ENCODE measurements at places on chromosomes 6 and 20.

- DNase-seq, result peak; percentile 18
These were observed 257.7 kb upstream of the GJE1 start for GRCh38 chr6:141874930-141875602.

DNA sequence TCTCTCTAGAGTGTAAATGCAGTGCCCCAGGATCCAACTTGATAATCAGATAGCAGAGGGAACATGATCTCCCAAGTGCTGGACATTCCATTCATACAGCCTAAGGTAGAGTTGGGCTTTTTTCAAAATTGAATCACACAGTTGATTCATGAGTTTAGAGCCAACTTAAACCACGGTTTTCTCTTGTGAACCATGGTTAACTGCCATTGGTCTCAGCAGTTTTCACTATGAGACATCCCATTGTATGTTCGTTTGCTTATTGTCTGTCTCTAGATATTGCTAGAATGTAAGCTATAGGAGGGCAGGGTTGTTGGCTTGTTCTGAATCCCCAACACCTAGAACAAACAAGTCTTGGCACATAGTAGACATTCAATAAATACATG is 37.2 kb upstream of the TAF8 start:
- DNase-seq, result peak; percentile 20

GRCh38 chr20:60306551-60306950 is 348.3 kb downstream of the CDH26 start:
- no peak for DNase-seq

DNA sequence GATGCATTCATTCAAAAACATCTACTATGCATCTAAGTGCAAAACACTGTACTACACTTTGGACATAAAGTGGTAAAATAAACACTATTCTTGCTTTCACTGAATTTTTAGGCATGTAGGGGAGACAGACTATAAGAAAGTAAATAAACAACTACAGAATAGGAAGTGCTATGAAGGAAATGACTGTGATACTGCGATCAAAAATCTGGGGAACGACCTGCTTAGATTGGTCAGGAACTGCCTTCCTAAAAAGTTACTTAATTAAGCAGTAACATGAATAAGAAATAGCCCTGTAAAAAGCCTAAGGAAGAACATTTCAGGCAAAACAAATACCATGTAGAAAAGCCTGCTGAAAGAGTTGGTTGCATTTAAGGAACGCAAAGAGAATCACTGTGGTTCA is 50.6 kb downstream of the HACE1 start:
- DNase-seq, result no peak

- DNase-seq, result no peak
These were observed 34.2 kb upstream of the TBXT start for GRCh38 chr6:166201878-166202277.

GRCh38 chr20:9458138-9458796 is 56.1 kb upstream of the LAMP5 start:
- peak; percentile 29 for DNase-seq

GRCh38 chr6:73722318-73723060 is 26.5 kb downstream of the CD109 start:
- DNase-seq, result peak; percentile 89

GRCh38 chr20:51531141-51531710 is 11.3 kb downstream of the NFATC2 start:
- peak; percentile 35 for DNase-seq

- no peak for DNase-seq
These were observed 21.1 kb downstream of the FOXC1 start for GRCh38 chr6:1630771-1631217.

- DNase-seq, result peak; percentile 37
These were observed 104.9 kb upstream of the NT5E start for GRCh38 chr6:85344996-85345395.

DNA sequence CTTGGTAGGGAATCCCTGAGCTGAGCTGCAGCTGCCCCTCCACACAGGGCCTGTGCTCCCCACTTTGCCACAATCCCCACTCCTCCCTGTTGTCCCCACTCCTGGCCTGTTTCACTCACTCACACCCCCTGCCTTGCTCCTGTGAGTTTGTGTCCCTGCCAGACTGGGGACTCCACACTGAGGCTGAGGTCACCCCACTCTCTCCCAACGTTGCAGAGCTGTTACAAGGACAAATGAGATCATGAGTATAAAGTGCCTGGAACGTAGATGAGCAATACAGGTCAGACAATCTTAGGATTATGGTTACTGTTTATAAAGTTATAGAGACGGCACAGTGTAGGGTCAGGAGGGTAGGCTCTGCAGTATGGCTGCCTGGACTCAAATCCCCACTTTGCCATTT is 426.0 kb upstream of the SULF2 start:
- no peak for DNase-seq

DNA sequence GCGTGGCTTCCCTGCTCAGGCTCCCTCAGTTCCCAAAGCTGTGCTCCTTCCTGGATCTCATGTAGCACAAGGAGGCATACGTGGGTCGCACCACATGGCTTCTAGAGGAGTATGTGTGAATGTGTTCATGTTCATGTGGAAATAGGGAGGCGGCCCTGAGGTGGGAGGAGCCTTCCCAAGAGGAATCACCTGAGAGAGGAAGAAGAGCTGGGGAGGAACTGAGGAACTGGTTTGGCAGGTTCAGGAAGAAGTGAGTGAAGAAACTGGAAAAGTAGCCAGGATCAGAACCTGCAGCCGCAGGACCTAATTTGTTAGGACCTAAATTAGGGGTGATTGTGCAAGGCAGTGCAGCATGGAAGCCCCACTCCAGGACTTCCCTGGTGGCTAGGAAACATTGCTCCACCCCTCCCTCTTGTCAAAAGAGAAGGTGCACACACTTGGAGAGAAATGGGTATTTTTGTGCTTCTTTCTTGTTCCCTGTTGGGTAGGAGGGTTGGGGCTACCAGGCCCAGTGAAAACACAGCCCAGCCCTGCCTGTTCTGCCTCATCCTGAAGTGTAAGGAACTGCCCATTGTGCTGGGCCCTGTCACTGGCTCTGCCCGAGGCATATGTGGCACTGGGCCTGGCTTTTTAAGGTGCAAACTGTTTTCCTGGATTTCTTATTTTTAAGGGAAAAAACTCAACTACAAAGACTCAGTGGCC is 20.7 kb downstream of the SYNJ2 start:
- DNase-seq, result no peak

GRCh38 chr20:38658879-38659596 is 57.4 kb downstream of the ARHGAP40 start:
- DNase-seq, result no peak

DNA sequence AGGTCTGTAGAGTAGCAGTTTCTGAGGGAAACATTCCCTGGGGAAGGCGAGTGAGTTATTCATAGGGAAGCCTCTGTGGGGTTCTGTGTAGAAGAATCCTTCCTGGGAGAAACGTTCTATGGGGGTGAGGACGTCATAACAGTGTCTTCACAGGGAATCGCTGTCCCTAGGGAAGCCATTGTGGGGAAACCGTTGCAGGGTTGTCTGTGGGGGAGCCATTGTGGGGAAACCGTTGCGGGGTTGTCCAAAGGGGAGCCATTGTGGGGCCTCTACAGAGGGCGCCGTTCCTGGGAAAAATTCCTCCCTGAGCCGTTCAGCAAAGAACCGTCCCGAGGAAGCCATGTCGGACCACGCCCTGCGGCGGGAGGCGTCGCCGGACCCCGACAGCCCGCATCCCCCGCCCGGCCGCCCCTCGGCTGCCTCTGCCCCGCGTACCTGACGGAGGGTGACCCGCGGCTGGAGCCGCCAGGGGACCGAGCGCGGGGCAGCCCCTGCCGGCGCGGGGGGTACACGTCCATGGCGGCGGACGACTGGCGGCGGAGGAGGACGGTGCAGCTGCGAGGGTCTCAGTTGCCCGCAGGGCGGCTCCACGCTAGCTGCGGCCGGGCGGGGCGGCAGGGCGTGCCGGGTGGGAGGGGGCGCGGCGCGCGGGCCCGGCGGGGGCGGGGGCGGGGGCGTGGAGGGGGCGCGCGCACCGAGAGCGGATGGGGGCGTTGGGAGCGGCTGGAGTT is at the start of gene DNAAF9:
Gene DNAAF9 (minus strand): TSS at position 630 of the 731 bp plus-strand sequence. CDS start 112 bp downstream, at position 518.
- peak; percentile 63 for DNase-seq

DNA sequence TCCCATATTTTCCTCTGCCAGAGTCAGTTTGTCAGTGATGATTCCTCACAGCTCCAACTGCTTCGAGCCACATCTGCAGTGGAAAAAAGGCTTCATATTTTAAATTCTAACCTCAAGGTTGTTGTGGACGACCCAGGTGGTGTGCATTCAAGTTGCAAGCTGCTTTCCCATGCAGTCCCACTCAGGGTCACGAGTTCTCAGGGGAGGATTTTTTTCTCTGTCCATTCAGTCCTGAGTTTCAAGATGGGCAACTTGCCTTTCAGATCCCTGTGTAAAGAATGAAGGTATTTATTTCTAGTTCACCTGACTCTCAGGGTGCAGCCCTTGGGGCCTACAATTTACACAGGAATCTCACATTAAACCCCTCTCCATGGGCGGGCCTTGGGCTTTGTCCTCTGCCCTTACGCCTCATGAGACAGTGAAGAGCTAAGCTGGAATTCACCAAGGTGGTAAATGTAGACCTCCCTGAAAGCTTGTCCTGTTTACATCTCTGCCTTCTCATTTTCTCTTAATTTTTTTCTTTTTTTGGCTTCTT is 65.9 kb downstream of the TPD52L1 start:
- no peak for DNase-seq

- DNase-seq, result no peak
These were observed 265.9 kb upstream of the QKI start for GRCh38 chr6:163148451-163149278.

DNA sequence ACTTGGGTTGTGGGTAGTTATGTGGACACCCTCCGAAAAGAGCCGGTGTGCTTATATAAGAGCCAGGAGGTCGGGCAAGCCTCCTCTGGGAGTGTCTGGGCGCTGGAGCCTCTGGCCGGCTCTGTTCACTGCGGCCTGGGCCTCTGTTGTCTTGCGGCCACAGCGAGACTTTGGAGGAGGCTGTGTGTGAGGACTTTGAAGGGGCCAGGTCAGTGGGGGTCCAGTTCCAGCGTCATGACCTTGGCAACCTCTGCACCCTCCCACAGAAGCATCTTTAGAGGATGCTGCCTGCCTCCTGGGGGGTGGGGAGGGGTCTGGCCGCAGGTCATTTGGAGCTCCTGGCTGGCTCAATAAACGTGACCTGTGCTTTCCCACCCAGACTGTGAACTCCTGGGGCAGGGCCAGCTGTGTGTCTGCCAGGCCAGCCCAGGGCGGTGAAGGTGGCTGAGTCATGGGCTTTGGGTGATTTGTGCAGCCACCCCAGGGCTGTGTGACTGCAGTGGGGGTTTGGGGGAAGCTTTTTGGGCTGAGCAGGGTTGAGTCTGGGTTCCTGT is 1.2 kb downstream of the TCEA2 start:
- DNase-seq, result peak; percentile 39

DNA sequence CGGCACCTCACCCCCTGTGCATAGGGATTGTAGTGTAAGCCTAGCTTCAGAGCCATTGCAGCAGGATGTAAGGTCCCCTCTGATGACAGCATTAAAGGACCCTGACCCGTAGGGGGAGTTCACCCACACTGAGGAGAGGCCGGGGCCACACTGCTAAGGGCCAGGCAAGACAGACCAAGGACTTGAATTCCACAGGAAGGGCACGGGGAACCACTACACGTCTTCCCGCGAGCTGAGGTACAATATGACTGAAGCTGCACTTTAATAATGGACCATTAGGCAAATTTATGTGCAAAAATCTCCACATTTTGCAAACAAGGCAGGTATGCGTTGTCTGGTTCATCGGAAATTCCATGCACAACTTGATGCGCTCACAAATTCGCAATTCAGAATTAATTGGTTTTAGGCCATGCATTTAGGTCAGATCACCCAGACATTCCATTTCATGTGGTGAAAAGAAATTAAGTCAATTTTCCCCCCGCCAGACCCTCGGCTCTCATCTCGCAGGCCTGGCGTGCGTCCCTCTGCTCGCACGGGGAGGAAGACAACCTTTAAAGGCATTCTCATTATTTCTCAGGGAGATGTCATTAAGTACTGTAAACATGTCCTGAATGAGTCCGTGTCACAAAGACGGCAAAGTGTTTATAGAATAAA is 111.8 kb downstream of the FOXA2 start:
- DNase-seq, result no peak

DNA sequence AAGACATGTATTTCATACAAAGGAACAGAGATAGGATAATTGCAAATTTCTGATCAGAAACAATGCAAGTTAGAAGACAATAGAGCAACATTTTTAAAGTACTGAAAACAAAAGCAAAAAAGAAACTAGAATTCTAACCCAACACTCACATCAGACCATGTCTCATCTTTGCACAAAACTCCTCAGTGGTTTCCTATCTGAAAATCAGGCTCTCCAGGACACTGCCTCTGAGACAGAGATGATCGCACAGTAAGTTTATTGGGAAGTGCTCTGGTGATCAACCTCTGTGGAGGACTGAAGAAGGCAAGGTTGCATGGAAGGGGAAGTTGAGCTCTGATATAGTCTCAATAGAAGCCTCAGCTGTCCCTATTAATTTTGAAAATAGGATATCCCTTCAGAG is 2.3 kb upstream of the TTBK1 start:
- DNase-seq, result no peak

- no peak for DNase-seq
These were observed 18.9 kb upstream of the CCN5 start for GRCh38 chr20:44696315-44696714.

DNA sequence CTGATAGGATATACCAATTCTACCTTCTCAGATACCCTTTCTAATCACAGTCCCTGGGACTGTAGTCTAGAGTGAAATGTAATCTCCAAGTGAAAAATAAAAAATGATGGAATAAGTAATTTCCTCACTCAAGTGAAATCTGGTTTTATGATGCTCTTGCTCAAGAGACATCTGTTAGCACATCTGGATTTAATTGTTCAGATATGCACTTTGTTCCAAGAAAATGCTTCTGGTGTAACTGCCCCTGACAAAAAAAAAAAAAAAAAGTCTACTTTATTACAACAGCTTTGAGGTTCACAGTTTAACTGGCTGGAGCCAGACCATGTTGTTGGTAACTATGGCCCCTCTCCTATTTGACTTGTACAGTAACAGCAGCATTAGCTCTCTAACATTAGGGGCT is 251.8 kb downstream of the BTBD9 start:
- peak; percentile 65 for DNase-seq

DNA sequence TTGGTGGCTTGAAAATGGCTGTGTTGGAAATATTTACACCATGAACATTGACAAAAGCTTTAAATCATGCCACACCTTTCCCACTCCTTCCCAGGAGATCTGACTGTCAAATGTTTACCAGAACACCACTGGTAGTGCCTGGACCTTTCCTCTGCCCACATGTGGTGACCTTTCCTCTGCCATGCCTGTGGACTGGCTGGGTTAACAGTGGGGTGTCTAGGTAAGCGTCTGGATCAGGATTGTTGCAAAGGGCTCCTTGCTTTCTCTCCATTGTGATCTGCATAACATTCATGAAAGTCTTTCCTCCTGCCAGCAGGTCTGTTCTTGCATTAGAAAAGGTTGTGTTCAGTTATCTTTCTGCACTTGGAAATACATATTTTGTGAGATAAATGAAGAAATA is 572.7 kb downstream of the DHX35 start:
- no peak for DNase-seq

- DNase-seq, result no peak
These were observed 55.6 kb downstream of the EZR start for GRCh38 chr6:158763434-158764182.

GRCh38 chr6:83378621-83379388 is 52.0 kb downstream of the ME1 start:
- peak; percentile 78 for DNase-seq
